ENCODE measurements at places on chromosomes 3 and 15.

DNA sequence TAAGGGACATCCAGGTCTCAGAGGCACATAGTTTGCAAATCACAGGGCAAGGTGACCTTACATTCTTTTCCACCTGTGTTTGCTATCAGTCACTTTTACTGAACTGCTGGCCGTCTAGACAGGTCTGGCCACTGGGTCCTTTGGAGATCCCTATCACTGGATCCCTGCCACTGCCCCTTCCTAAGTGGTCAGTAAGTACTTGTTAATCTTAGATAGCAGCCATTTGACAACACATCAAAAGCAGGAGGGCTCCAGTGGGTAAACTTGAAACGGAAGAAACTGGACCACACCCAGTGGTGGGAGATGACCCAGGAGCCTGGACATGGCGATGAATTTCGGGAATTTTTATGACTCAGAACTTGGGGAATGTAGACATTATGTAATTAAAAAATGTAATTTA, 28.9 kb upstream of the RASGRP1 start:
- DNase-seq, result no peak

DNA sequence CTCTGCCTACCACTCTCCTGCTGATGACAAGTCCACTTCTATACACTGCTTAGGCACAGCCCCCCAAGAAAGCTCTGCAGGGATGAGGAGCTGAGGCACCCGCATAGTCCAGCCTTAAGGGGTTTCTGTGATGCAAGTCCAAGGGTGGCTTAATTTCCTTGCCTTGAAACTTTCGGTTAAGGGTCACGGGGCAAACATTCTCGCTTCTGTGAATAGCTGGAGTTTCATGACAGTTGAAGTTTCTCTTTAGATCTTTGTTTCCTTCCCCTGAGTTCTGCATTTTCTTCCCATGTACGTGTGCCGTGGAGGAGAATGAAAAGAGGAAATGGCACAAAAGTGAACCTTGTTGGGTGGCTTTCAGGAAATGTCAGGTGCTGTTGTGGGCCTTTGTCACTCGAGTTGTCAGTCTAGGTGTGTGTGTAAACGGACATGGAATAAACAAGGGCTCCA, 7.0 kb downstream of the GPR160 start:
- DNase-seq, result no peak

DNA sequence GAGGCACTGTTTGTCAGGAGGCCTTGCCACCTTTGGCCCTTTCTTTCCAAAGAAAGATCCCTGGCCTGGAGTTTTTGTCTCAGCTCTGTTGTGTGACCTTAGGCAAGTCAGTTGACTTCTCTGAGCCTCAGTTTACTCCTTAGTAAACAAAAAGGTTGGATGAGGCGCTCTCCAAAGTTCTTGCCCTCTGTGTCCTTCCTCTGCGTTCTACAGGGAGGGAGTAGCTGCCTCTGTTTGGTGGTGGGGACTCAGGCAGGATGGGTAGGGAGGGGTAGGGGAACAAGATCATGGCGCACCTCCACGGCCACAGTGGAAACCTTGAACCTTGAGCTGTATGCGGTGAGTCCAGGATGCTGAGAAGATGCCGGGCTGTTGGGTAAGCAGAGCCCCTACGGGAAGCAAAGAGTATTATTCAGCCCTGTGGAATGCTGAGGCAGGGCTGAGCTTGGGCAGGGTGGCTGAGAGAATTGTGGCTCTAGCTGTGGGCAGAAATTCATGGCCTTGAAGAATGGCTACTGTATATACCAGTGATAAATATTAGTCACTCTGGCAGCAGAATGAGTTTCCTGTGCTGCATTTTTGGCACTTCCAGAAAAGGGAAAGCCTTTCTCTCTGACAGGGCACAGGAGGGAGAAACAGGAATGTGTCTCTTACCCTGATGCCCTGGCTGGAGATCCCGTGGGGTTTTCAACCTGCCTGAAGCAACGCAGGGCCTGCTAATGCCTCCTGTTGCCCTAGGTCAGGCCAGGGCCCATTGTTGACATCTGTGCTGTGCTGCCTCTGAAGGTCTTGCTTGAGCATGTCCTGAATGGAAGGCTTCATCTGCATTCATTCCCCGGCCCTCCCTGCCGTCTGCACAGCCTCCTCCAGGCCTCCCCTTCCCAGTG, 39.9 kb downstream of the SMAD3 start:
- no peak for DNase-seq

GRCh38 chr3:19885468-19885867, 48.5 kb downstream of the EFHB start:
- no peak for DNase-seq

DNA sequence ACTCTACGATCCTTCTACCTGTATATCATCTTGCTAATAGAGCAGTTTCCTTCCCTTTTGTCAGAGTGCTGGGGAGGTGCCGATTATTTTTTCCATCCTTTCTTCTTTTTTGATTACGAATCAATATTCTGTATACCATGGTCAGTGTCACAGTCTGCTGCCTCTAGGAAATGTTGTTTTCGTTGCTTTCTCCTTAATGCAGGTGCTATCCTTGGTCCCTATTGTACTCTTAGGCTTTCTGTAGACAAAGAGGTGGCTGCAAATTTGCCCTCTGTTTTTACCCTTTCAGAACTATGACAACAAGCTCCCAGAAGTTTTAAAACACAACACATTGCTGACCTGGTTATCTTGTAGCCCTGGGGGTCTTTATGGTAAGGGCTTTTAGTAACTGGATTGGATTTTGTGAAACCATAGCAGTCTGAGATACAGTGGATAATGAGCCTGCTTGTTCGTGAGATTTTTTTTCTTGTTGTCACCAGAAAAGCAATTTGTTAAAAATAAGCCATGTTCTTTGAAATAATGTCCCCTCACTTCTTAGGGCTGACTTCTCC, 430.3 kb upstream of the TPM1 start:
- no peak for DNase-seq

GRCh38 chr3:47425383-47425778, 44.6 kb downstream of the PTPN23 start:
- no peak for DNase-seq

- no peak for DNase-seq
Observed at GRCh38 chr3:37945156-37945806, 45.3 kb upstream of the VILL start.

DNA sequence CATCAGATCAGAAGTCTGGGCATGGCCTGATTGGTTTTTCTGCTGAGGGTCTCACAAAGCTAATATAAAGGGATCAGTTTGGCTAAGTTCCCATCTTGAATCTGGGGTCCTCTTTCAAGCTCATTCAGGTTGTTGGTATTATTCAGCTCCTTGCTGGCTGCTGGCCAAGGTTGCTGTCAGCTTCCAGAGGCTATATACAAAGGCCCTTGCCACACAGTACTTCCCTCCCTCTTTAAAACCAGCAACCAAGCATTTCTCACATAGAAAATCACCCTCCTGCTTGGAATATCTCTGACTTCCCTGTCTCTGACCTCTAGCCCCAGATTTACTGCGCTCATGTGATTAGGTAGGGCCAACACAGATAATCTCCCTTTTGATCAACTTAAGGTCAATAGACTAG, 442.9 kb downstream of the ERC2 start:
- no peak for DNase-seq

GRCh38 chr3:37148208-37148607, 26.2 kb downstream of the LRRFIP2 start:
- no peak for DNase-seq

- no peak for DNase-seq
Observed at GRCh38 chr3:9969632-9970019, 17.0 kb downstream of the EMC3 start.

- DNase-seq, result no peak
Observed at GRCh38 chr15:56654624-56655023, 78.7 kb downstream of the ZNF280D start.

Measured in NCI-H1436 treated with DMSO at 0.1 percent for 48 hours (cell line).